ENCODE measurements at places on chromosomes 4 and X.

- no peak for DNase-seq
Measured at GRCh38 chr4:2722033-2722432, 34.1 kb downstream of the TNIP2 start.

GRCh38 chr4:146545102-146545501, 23.4 kb upstream of the SLC10A7 start:
- DNase-seq = no peak

- DNase-seq = no peak
Measured at GRCh38 chr4:124682384-124682783, 30.1 kb downstream of the ANKRD50 start.

- no peak for DNase-seq
Measured at GRCh38 chr4:94870146-94870545, 112.4 kb downstream of the BMPR1B start.

GRCh38 chrX:40853004-40853815, 117.9 kb upstream of the MED14 start:
- DNase-seq = no peak

- no peak for DNase-seq
Measured at GRCh38 chrX:10769195-10769594, 148.8 kb upstream of the MID1 start.

DNA sequence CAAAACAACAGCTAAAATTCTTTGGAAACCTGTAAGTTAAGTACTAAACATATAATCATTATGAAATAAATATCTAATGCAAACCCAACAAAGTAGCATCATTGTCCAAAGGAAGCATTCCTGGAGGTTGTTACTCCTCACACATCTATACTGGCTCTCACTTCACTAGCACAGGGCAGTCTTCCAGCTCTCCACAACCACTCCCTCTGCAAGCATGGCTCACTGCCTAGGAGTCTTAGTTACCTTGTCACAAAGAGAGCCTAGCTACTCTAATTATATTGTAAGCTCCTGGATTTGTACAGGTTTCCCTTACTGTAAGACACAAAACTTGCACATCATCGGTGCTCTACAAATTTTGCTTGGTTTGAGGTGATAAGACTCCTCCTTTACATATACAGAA, 76.1 kb downstream of the AMMECR1 start:
- DNase-seq = no peak

GRCh38 chrX:129654652-129655546, at the start of gene APLN:
APLN (minus strand) TSS chrX:129654956; CDS start chrX:129654630, 326 bp downstream.
- DNase-seq = no peak

- DNase-seq = no peak
Measured at GRCh38 chrX:123267220-123267619, 83.1 kb downstream of the GRIA3 start.

DNA sequence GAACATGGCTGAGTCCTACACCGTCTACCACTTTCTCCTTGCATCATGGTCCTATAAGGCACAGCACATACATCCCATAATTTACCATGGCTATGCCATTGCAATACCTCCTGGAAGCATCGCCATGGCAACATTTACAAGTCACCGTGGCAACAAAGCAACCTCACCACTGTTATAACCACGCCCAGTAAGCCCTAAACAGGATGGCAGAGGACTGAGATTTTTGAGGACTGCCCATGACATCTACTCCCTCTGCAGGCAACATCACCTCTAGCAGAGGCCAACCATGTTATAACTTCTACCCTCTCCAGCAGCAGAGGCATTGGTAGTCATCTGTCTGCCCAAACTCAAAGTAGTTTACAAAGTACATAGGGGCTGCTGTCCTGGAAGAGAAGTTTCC, 29.7 kb downstream of the BCOR start:
- no peak for DNase-seq

Measured in T follicular helper cell (primary cell).